ENCODE measurements at places on chromosomes 6 and 20.

- no peak for DNase-seq
These were observed 326.6 kb upstream of the RNF24 start for GRCh38 chr20:4341804-4342485.

- DNase-seq: no peak
These were observed 154.6 kb downstream of the ADAT2 start for GRCh38 chr6:143295932-143296331.

DNA sequence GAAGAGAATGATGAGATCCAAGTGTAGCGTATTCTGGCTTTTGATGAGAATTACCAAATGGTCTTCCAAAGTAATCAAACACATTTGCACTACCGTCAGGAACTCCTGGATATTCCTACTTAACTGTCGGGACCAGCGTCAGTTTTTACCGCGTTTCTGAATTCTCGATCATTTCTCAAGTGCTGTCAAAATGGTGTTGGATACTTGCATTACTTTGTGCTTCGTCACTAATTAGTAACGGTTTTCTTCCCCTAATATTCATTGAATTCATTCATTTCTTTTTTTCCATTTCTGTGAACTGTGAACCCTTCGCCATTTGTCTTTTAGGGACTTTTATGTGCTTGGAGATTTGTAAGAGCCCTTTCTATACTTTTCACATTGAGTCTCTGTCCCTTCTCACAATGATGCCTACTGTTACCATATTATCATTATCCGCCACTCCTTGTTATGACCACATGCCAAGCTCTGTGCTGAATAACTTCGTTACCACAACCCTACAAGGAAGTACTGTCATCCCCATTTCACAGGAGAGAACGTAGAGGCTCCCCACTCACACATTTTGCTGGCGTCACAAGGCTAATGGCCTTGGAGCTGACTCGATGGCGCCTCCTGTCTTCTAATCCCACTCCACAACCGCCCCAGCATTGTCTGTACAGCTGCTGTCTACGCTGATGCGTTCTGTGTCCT is 74.2 kb upstream of the QKI start:
- DNase-seq: no peak

DNA sequence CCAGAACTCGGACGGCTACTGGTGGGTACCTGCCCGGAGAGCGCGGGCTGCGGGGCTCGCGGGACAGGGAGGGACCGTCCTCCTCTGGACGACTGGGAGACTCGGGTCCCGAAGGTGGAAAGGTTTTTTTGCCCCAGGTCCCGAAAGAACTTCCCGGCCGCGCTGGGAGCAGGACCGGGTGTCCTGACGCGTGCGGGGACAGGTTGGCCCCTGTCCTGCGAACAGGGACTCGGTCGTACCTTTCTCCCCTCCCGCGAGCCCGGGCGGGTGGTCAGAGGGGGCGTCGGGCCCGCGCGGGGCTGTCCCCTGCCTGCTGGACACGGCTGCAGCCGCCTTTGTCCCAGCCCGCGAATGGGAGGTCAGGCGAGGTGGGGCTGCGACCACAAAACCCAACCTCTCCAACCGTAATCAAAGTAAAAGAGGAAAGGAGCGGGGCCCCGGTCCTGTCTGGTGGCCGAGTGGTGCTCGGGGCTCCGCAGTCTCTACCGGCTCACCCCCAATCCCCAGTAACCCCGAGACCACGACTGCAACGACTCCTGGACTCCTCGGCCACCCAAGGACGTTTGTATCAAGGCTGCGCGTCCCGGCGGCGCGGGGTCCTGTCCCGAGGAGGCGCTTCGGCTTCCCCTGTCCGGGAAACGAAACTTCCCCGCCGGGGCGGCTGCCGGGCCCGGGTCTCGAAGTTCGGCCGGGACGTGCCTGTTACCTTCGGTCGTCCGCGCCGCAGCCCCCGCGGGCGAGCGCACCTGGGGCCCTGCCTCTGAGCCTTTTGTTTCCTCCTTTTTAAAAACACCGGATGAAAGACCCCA is 798 bp downstream of the DSP start:
- peak; percentile 27 for DNase-seq

GRCh38 chr6:17013701-17014100 is 88.1 kb upstream of the STMND1 start:
- no peak for DNase-seq
